ENCODE measurements at places on chromosomes 3 and 15. TPM values are rescaled to one million over a fixed set of nuclear protein-coding genes. Genes with fewer than 3 reads are reported as not detected.

SEMA3G gene
- 38.3 TPM for total RNA-seq

AHSG gene
- not detected for total RNA-seq

SLC33A1 gene
- 29.3 TPM for total RNA-seq

- no peak for DNase-seq
Measured at GRCh38 chr3:158768881-158769543, 32.8 kb upstream of the MFSD1 start.

DNA sequence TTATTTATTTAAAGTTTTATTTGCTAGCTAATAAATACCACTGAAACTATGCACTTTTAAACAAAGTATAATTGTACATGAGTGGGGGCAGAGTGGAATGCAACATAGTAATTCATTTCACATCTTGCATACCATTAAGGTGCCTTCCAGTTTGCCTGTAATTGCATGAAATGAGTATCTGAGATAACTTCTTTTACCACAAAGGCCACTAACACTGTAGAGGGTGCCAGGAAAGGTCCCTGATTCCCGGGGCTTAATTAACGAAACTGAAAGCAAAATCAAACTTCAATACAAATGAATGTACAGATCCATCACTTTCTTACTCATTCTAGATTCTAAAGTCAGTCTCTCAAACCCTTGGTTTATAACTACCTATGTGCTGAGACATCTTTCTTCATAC, 2.1 kb downstream of the CD47 start:
- no peak for DNase-seq

GRCh38 chr3:65597226-65597951, 441.3 kb downstream of the MAGI1 start:
- DNase-seq: peak; percentile 60
